ENCODE measurements at places on chromosomes 2 and 18.
A peak's percentile ranks its signal among the peaks of the same experiment; 100 is the strongest.

DNA sequence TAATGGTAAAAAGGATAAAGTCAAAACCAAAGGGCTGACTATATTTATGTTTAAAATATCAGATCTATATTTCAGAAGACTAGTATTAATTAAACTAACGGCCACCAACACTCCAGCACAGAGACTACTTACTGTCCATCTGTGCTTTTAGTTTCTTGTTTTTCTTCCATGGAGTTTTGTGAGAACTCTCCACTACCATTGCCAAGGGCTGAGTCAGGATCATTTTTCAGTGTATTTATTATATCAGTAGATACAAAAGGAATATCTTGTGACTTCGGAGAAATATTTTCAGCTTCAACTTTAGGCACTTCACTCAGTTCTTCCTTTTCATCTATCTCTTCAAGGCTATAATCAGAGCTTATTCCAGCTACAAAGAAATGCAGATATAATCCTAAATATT, 79.1 kb upstream of the GRB14 start:
- ATAC-seq: no peak

GRCh38 chr18:45236676-45237075, 378.6 kb upstream of the SLC14A2 start:
- no peak for ATAC-seq

DNA sequence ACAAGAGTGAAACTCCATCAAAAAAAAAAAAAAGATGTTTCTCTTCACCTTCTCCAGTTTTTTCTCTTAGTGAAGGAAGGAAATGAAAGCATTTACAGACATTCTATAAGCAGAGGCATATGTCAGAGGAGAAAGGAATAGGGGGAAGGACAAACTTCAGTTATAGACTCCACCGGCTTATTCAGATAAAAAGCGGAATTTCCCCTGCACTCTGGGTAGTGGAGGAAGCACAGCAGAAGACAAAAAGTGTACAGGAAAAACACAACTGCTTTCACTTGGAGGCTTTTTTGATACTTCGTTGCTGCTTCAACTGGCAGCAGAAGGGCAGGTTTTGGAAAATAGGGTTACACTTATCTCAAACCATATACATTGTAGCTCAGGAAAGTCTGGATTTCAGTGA, 3.2 kb upstream of the MGAT4A start:
- ATAC-seq: no peak

GRCh38 chr2:181904022-181904632, 12.6 kb downstream of the ITPRID2 start:
- ATAC-seq: no peak

DNA sequence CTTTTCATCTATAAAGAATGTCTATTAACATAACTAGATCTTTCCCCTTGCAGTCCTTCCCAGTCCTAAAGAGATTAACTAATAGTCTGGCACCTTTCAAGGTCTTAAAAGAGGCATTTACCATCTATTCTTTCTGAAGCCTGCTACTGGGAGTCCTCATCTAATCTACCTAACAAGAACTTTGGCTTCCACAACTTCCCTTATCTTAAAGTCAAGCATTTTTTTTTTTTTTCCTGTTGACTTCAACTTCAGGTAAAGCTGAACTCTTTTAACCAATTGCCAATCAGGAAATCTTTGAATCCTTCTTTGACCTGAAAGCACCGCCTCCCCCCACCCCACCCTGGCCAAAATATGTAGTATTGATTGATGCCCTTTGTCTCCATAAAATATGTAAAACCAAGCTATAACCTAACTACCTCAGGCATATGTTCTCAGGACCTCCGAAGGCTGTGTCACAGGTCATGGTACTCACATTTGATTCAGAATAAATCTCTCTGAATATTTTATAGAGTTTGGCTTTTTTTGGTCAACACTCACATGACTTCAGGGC, 168.6 kb downstream of the PTPRM start:
- ATAC-seq: no peak

DNA sequence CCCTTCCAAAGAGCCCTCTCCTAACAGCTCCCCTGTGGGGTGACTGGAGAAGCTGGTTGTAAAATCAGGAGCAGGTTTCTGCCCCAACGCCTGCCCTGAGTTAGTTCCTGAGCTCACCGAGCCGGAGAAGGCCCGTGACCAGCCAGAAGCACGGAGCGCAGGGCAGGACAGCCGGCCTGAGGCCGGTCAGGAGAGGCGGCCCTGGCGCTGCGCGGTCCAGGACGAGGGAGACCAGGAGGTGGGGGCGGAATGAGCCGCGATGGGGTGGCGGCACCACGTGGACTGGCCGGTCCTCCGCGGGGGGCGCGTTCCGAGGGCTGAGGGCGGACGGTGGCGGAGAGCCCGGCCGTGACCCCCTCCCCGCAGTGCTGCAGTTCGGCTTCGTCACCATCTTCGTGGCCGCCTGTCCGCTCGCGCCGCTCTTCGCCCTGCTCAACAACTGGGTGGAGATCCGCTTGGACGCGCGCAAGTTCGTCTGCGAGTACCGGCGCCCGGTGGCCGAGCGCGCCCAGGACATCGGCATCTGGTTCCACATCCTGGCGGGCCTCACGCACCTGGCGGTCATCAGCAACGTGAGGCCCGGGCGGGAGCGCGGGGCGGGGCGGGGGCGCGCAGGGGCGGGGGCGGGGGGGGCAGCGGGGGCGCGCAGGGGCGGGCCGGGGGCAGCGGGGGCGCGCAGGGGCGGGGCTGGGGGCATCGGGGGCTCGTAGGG, 29.0 kb downstream of the ANO7 start:
- ATAC-seq: peak; percentile 86

- ATAC-seq: no peak
Observed at GRCh38 chr2:60354713-60355112, 198.7 kb downstream of the BCL11A start.

DNA sequence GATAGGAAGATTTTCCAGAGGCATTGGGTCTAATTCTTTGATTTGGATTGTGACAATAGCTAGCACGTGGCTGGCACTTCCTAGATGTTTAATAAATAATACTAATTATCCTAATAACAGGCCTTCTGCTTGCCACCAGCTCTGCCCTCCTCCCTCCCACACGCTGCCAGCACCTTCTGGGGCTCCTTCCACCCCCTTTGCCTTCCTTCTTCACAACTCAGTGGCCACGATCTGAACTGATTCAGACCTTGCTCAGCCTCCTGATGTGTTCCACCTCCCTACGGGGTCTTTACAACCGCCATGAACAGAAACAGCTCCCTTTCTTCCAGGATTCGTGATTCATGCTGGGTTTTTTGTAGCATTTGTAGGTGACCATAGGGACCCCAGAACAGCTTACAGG, 310.3 kb upstream of the HS6ST1 start:
- ATAC-seq: no peak

DNA sequence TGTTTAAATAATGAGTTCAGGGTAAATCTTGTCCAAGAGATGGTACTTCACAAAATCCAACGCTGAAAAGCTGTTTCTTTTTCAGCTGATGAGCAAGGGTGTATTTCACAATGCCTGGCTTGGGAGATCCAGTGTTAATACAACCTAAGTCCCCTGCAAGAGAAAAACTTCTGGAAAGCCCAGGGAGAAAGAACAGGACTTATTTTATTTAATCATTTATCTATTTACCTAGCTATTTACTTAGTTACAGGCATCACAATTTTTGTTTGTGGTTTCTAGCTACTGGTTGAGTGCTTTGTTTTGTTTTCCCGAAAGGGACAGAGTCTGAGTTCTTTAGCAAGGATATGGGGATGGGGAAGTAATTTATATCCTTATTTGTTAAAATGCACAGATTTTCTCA, 598.2 kb upstream of the SYT4 start:
- ATAC-seq: no peak

GRCh38 chr2:202574541-202574940, 60.2 kb upstream of the FAM117B start:
- ATAC-seq: no peak

DNA sequence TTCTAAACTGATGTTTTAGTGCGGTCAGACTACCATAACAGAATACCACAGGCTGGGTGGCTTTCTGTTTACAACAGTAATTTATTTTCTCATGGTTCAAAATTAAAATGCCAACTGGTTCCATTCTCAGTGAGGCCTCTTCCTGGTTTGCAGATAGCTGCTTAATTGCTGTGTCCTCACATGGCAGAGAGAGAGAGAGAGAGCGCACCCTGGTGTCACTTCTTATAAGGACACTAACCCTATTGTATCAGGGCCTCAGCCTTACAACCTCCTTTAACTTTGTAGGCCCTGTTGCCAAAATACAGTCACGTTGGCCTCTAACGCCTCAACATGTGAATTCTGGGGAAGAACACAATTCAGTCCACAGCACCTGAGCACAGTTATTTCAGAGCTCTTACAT, 37.5 kb upstream of the ZNF385B start:
- ATAC-seq: no peak

DNA sequence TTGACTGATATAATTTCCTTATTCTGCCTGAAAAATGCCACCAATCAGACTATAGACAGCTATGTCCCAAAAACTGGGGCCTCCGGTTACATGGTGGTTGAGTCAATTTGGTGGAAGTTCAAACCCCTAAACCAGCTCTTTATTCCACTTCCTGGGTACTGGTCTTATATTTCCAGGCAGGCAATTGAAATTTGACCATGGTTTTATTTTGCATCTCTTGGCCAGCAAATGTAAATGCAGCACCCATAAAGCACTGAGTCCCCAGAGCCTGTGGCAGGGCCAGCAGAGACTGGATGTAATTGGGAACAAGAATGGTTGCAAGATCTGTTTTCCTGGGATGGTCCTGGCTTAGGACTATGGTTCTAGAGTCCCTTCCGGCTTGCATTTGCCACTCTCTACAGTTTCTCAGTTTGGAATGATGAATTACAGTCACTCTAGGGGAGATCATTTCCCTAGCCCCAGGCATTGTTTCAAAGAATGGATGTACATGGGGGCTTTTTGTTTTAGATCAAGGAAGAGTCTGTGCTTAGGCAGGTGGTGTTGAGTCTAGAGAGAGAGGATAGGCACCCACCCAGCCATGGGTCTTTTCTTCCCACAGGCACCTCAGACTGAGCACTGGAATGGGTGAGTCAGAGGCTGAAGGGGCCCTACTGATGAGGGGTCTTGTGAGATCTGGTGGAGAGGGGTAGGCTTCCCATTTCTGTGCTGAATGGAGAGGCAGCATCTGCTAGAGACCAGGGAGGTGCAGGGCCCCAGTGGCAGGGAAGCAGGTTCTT, 108.4 kb upstream of the CDC42EP3 start:
- ATAC-seq: no peak

DNA sequence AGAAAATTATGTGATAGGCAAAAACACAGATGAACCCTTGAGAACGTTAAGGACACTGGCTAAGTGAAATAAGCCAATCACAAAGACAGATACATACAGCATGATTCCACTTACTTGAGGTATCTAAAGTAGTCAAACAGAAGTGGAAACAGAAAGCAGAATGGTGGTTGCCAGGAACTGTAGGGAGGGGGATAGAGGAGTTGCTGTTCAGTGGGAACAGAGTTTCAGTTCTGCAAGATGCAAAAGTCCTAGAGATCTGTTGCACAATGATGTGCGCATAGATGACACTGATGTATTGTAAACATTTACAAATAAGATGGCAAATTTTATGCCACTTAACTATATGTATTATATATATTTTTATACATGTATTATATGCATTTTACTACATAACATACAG, 59.7 kb downstream of the POLE4 start:
- no peak for ATAC-seq

- ATAC-seq: peak; percentile 65
Observed at GRCh38 chr18:44507729-44508325, 172.9 kb upstream of the SETBP1 start.

DNA sequence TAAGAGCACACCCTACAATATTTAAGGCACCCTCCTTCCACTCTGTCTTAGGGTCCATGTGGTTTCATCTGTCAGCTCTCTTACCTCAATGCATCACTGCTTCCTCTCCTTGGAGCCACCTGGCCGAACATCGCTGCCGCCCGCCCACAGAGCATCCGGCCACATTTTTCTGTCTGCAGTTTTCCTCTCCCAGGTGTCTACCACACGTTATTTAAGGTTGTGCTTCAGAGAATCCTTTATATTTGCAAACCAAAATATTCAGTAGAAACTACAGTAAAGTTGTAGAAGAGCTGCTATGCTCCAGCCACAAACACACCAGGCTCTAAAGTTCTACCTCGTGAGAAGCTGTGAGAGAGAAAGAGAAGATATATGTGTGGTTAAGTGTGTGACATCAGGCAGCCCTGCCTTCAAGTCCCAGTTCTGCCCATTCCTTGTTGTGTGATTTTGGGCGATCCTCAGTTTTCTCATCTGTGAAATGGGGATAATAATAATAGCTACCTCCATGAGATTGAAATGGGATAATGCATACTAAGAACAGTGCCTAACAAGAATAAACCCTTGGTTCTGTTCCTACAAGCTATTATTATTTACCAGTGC, 4.9 kb upstream of the STK17B start:
- ATAC-seq: no peak

DNA sequence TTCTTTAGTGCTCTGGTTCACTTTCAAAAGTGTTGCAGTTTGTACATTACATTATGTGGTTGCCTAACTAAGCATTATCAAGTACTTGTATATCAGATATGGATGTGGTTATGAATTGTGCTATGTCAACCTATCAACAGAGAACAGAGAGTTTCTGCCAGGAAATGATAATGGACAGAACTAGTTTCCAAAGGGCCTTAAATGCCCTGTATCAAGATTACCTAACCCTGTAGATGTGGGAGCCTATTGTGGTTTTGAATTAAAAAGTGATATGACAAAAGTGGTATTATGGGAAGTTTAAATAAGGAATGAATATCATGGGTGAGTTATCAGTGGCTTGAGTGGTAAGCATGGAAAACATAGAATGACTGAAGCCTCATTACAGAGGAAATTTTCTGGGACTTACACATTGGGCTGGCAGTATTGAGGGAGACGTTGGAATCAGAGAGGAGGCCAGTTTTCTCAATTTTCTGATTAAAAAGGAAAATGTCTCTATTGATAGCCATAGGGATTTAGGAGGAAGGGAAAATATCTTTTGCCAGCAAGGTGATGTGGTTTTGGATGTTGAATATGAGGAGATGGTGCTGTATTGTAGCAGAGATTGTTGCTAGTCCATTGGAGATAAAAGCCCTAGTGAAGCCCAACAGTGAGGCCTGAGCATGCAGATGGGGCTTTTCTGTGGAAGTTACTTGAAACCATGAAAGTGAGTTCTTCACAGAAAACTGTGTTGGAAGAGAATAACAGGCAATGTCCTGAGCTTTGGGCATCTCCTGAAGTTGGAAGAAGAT, 140.7 kb downstream of the TTC27 start:
- no peak for ATAC-seq

- no peak for ATAC-seq
Observed at GRCh38 chr2:180728928-180729559, 251.4 kb upstream of the UBE2E3 start.

- no peak for ATAC-seq
Observed at GRCh38 chr2:188897096-188897495, 77.1 kb upstream of the COL3A1 start.

DNA sequence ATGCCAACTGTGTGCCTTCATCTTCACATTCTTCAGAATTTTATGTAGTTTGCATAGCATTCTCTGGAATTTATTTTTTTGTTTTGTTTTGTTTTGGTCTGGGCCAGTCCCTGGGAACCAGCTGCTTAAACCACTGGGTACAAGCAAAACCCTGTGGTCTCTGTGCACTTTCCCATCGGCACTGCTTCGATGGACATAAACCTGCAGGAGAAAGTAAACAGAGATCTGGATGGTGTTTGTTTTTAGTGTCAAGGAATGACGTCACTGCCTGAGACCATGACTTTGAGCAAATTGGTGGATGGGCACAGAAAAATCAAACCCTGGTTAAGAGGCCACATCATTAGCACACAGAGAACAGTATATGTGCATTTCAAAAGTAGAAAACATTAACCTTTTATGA, 64.7 kb upstream of the RASGRP3 start:
- no peak for ATAC-seq

All from gastroesophageal sphincter (tissue), 4 donors.